ENCODE measurements at places on chromosomes 12 and 14.
A peak's percentile ranks its signal among the peaks of the same experiment; 100 is the strongest.

GRCh38 chr12:116172224-116172849 lies 105.2 kb downstream of the MED13L start:
- DNase-seq = no peak

DNA sequence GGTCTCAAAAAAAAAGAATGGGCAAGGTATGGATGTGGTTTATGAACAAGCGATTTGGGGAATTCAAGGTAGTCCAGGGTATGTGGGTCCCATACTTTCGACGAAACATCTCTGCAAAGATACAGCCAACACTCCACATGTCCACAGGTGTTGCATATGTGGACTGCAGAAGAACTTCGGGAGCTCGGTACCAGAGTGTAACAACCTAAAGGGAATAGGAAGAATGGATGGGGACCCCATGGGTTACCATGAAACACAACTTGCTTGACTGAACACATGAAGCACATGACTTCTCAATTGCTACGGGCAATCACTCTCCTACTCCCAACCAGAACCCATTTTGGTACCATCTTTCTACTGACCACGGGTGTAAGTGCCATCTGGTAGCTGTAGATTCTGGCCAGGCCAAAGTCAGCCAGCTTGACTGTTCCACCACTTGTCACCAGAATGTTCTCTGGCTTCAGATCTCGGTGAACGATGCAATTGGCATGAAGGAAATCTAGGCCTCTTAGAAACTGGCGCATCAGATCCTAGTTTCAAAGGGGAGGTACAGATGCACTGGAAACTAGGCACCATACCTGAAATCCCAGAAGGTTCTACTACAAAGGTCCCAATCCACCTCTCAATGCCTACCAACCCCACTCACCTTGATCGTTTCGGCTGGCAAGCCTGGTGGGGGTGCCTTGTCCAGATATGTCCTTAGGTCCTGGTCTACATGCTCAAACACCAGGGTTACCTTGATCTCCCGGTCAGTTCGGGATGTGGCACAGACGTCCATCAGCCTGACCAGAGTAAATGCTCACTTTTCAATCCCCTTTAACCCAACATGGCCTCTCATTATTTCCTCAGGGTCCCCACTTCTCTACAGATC lies 1.3 kb downstream of the CDK4 start:
- no peak for DNase-seq

DNA sequence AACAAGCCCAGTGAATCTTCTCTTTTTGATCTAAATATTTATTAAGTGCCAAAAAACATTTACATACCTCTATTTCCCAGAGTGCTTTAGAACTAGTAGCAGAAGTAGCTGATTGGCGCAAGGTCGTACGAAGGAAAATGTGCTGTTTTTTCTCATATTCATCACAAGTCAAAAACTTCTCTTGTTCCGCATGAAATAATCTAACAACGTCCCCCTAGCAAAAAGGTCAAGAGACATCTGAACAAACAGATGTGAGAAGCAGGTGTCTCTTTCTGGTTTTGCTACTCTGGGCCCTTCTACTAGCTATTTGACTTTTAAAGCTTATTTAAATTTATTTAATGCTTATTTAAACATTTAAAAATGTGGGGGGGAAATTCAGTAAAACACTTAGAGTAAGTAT lies 117.8 kb downstream of the ITPR2 start:
- DNase-seq = no peak

DNA sequence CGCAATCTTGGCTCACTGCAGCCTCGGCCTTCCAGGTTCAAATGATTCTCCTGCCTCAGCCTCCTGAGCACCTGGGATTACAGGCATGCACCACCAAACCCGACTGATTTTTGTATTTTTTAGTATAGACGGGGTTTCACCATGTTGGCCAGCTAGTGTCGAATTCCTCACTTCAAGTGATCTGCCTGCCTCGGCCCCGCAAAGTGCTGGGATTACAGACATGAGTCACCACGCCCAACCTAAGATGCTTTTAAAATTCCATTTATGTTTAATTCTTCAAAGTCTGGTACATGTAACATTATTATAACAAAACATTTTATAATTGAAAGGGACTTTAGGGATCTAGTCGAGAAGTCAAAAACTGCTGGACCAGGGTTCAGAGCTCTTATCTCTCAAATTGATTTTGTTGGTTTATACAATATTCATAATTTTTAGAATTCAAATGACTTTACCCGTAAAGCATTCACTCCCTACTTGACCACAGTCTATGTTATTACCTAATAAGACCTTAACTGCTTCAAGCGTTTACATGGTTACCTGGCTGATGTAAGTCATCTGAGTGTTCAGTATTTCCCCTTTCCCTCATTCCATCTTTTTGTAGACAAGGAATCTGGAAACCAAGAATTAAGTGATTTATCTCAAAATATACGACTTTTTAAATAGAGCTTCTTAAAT lies 28.2 kb downstream of the RAP1B start:
- DNase-seq = no peak

DNA sequence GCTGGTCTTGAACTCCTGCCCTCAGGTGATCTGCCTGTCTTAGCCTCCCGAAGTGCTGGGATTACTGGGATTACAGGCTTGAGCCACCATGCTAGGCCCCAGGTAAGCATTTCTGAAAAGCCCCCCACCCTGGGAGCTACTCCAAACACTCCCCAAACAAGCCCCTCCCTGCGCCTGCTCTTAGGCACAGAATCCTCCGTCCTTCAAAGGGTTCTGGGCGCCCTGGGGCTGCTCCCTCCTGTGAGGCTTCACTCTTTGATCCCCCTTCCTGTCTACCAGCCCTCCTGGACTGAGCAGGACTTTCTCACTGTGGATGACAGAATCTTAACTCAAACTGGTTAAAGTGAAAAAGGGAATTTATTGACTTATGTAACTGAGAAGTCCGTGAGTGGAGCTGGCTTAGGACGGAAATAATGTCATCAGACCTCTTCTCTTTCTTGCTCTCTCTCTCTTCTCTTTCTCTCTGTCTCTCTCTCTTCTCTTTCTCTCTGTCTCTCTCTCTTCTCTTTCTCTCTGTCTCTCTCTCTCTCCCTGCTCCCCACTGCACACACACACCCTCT lies 66.9 kb upstream of the CLMN start:
- DNase-seq = no peak

DNA sequence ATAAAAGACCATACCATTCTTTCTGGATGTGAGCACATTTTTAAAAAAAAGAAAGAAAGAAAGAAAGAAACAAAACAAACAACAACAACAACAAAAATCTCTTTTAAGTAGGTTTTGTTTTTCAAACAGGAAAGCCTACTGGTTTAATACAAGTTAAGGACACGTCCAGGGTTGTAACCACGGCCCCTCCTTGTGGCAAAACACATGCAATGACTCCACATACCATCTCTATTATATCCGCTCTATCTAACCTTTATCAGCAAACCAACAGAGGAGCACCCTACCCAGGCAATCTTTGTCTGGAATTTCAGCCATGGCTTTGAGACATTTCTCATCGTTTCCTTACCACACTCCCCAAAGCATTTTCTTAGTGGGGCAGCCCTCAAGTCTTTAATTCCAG lies 360.5 kb upstream of the TMPO start:
- DNase-seq = peak; percentile 75

DNA sequence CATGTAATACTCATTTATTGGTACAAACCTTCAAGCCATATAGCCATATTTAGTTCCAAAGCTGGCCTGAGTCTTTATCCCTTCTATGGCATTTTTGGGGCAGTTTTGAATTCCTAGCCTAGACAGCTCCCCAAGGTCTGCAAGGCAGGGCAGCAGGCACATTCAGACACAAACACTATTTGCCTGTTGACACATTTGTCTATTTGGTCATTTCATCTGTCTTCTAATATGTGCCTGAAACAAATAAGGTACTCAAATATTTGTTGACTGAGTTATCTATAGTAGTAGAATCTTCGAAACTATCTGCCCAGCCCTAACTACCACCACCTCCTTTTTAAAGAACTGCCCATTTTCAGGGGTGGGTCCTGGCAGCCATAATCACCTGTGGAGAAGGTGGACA lies 9.3 kb downstream of the PPM1H start:
- DNase-seq = no peak
